ENCODE measurements at places on chromosomes 5 and 9. TPM values are rescaled to one million over a fixed set of nuclear protein-coding genes. Genes with fewer than 3 reads are reported as not detected.

The PRR7 gene
- polyA plus RNA-seq: 2.9 TPM

The HRH2 gene
- polyA plus RNA-seq: 2.7 TPM

The PPP1R26 gene
- polyA plus RNA-seq: 37.1 TPM

The EGR1 gene
- 43.5 TPM for polyA plus RNA-seq

The CCL27 gene
- polyA plus RNA-seq: 0.37 TPM

DNA sequence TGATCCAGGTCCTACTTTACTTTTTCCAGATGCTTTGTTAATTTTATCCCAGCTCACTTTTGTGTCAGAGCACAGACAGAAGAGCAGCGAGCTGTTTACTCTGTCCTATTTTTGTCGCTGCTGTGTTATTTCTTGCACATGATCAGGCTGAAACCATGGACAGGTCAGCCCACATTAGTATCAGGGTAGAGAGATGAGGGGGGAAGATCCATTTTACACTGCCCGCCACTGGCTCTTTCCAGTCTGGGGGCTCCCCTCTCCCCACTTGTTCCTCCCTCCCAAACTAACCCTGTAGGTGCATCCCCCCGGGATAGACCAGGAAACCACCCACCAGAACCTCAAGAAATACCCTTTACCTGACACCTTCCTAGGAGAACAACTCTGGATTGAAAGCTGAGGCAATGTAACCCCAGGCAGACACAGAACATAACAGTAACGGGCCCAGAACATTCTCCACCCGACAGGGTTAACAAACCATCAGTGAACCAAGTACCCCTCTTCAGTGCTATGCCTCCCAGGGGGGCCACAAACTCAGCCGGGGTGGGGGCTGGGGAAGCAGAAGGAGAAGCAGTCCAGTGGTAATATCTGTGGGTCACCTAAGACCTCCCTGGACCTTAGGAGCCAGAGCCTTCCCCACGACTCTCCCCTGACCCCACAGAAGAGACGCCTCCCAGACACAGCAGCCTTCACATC lies 10.3 kb downstream of the VDAC1 start:
- no peak for DNase-seq

- DNase-seq: no peak
Measured at GRCh38 chr5:124729720-124730359, 16.6 kb downstream of the ZNF608 start.

GRCh38 chr5:39266442-39266841 lies 47.1 kb upstream of the FYB1 start:
- no peak for DNase-seq
